ENCODE measurements at places on chromosomes 11 and 22. TPM values are rescaled to one million over a fixed set of nuclear protein-coding genes. Genes with fewer than 3 reads are reported as not detected.

Gene MISFA
- 9.5 TPM for total RNA-seq

Gene CARNS1
- total RNA-seq = 18.8 TPM

Gene NFAM1
- total RNA-seq = 6.4 TPM

Gene GRK2
- total RNA-seq = 45.9 TPM

Gene CADM1
- total RNA-seq = 32.6 TPM

GRCh38 chr11:70788248-70789022, 390.1 kb downstream of the CTTN start:
- no peak for DNase-seq

DNA sequence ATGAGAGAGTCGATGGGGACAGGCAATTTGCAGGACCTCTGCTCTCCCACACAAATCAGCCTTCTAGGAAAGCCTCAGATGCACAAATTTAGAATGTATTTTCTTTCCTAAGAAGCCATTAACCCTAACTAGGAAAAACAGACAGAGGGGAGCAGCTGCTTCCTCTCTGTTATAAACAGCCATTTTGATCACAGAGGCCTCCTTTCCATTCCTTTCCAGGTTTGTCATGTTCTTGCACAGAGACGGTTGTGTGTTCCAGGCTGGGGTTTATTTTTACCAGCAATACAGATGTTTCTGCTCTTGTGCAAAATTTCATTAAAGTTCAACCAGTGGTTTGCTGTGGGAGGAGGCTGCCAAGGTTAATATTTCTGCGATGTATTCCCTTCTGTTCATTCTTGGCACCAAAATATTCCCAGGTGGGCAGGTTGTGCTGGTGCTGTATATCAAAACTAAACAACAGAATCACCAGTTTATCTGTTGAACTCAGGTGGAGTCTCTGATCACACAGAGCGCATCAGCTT, 90.2 kb downstream of the NAV2 start:
- no peak for DNase-seq

DNA sequence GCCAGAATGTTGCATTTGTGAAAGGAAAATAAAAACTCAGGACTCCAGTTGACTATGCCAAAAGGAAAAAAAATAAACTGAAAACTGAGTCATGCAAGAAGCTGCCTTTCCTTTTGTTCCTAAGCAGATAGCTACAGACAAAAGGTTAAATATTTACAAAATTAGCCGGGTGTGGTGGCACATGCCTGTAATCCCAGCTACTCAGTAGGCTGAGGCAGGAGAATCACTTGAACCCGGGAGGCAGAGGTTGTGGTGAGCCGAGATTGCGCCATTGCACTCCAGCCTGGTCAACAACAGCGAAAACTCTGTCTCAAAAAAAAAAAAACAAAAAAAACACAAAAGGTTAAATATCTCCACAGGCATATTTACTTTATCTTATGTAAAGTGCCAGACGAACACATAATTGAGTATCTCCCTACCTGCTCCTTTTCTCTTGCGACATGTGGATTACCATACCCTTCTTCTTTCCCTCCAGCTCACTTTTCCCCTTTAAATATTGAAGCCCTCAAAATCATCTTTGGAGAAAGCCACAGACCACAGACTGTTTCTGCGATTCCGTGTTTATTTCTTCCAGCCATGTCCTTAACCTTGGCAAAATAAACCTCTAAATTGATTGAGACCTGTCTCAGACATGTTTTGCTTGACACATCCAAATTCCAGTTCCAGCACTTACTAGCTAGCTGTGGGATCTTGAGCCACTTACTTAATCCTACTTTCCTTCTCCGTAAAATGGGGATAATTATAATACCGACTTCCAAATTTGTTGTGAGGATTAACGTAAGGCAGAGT, 2.3 kb upstream of the SMPD1 start:
- no peak for DNase-seq

DNA sequence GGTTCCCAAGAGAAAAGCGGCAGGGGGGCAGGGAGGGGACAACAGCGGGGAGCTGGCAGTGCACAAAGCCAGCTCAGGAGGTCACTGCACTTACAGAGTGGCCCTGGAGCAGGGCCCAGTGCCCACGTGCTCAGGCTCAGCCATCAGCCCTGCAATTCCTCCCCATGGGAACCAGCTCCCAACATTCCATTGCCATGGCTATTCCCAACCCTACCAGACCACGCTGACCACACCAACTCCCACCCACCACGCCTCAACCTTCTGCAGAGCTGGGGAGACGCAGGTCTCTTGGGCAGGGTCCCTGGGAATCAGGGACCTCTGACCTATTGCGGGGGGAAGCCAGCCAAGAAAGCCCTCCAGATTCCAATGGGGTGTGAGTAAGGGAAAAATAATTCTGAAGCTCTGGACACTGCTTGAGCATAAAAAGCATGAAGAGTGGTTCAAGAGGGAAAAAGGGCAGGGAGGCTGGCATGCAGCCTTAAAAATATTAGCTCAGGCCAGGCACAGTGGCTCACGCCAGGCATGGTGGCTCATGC, 38.3 kb upstream of the TFIP11 start:
- peak; percentile 67 for DNase-seq

DNA sequence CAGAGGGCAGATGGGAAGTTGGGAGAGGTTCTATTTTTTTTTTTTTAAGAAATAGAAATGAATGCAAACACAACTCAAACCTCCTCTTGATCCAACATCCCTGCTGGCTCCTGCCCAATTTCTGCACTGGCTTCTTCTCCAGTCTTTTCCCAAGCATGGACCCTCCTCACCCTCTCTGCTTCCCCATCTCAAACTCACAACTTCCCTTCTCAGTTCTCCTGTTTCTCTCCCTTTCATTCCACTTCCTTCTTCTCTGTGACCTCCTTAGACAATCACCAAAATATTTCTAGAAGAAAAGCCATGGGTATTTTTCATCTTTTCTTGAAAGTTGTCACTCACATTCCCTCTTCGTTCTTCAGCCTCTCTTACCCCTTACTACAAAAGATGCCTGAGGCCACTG, 85.2 kb upstream of the VPREB1 start:
- no peak for DNase-seq

GRCh38 chr11:10503221-10503620, 37.8 kb downstream of the RNF141 start:
- DNase-seq = no peak

DNA sequence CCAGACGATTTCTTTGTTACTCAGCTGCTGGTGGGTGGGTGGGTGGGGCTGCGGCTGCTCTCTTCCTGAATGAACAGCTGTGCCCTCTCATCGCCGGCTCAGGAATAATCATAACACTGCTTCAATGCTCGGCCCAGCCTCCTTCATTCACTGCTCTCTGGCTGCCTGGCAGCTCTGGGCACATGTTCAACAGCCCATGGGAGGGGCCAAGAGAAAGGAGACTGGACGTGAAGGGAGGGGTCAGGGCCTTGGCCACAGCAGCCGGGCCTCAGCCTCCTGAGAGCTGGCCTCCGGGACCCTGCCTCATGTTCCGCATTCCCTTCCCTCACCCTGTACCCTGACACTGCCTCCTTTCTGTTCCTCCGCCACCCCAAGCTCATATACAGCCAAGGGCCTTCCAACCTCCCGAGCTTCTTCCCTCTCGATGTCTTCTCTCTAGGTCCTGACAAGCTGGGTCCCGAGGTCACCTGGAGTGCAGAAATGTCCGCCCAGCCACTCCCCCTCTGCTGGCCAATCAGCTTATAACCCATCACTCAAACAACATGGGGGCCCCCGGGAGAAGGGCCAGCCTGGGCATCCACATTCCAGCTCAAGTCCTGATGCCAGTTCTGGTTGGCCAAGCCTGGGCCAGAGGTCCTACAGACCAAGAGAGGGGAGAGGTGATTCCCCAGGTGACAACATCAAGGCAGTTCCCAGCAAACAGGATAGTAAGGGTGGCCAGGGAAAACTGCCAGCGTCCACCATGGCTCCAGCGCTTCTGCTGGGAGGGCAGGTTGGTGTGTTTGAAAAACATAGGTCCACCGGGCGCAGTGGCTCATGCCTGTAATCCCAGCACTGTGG, 3.2 kb upstream of the CSDC2 start:
- peak; percentile 70 for DNase-seq

DNA sequence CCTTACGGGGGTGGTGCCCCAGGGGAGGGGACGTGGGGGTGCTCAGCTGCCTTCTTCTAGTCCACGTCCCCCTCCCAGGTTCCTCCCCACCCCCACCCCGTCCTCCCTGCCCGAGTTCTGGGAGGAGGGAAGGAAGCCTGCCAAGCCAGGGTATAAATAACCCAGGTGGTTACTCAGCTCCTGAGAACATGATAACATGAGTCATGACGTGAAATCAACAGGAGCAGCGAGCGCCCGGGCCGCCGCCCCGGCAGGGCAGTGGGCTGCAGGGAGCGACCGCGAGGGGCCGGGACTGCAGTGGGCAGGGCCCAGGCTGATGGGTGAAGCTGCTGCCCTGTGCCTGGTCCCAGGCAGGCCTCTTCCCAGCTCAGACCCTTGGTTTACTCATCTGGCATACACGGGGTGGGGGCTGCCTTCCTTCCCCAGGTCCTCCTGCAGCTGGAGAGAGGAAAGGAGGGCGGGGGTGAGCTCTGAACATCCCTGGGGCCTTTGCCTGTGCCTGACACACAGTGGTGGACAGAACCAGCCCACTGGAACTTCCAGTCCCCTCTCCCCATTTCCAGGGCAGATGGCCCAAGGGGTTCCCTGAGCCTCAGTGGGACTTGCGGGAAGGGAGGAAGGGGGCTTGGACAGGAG, 8.8 kb upstream of the PDGFB start:
- peak; percentile 86 for DNase-seq
